ENCODE measurements at places on chromosomes 5 and 9.

DNA sequence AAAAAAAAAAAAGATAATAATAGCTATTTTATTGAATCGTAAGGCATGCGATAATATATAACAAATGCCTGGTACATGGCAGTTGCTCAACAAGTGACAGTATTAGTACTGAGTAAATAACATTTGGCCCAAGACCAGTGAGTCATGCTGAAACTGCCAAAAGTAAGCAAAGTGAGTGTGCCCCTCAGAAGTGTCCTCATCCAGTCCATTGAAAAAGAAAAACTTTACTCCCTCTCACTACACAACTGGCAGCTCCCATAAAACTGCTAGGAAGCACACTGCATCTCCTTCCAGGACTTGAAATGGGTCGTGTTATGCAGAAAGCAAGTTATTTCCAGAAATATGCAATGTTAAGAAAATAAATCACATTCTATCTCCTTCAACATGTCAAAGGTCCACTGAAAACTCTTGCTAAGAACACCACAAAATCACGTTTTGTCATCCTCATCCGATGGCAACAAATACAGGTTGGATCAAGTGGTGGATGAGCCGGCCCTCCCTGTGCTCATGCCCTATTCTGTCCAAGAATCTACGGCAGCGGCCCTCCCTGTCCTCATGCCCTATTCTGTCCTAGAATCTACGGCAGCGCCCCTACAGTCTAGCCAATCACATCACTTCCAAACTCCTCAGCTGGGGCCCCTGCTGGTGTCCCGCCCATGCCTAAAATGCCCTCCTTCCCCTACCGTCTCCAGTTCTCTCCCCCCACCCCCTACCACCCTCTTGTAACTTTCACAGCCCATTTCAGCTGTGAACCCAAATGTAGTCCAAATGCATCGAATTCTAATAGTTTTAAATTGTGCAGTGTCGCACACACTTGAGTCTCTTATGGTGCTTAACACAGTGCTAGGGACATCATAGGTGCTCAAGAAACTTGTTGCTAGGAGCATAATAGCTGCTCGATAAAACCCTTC is 12.5 kb downstream of the PTCH1 start:
- DNase-seq, result no peak

DNA sequence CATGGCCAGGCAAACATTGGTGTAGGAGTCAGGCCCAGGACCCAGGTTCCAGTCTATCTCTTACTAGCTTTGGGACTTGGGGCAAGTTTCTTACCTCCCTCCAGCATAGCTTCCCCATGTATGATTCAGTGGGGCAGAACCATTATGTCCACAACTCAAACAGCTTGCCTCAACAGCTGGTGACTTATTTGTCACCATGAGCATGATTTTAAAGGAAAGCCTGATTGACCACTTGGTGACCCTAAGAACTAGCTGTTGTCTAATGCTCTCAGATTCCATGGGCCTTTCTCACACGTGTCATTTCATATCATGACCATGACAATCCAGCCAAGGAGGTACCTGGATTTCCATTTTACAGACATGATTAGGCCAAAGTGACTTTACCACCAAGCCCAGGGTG is 126.4 kb downstream of the TTLL11 start:
- DNase-seq, result no peak

DNA sequence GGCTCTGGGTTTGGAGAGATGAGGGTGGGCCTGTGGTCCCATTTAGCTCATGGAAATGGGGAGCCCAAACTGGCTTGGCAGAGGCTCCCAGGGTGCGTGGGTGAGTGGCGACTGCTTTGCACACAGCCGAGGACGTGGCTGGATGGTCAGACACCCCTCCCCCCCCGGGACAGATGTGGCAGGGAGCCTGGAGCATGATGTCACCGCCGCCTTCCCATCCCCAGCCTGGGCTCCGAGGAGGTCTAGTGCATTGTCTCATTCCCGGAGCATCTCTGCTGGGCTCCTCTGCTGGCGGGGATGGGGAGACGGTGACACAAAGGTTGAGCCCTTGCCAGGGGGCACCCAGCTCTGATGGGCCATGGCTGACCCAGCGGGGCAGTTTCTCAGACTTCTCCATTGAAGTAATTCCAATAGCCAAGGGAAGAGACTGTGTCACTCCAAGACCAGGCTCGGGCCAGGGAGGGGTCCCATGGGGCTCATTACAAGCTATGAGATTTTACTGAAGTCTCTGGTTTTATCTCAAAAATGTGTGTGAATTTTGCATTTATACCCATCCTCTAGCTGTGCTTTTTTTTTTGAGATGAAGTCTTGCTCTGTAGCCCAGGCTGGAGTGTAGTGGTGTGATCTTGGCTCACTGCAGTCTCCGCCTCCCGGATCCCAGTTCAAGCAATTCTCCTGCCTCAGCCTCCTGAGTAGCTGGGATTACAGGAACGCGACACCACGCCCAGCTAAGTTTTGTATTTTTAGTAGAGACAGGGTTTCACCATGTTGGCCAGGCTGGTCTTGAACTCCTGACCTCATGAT is 36.1 kb downstream of the HMCN2 start:
- DNase-seq, result no peak

- DNase-seq, result no peak
These were observed 202.1 kb downstream of the EBF1 start for GRCh38 chr5:158897444-158898160.

DNA sequence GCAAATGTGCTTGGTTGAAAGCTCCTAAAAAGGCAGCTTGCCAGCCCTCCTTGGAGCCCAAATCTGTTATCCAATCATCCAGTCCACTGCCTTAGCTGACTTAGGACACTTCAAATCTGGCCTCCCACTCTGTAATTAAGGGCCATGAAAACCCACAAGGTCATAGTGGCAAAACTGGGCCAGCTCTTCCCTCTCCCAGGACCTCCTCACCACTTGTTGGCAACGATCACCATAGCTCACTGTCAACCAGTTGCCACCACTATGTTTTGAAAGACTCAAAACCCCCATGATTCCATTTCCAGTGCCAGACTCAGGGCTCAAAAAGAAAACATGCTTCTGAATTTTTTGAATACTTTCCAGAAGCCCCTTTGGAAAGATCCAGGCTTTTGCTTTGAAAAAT is 107.5 kb downstream of the NREP start:
- no peak for DNase-seq

DNA sequence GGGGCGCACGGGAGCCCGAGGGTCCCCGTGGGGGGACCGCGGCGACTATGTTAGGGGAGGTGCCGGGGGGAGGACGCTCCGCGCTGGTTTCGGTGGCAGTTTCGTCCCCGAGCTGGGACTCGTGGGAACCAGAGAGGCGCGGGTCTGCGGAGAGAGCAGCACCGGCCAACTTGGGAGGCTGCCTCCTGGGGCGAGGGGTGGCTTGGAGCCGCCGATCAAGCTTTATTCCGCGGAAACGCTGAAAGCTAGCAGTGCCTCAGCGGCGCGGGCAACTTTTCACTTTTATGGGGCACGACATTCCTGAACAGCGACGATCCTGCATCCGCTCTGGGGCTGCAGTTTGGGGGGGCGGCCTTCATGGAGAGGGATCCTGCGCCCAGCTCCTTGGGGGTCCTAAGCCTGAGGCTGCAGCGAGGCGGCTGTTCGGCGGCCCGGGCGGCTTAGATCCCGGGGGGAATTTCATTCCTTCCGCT is 369 bp downstream of the OCLN start:
- DNase-seq, result peak; percentile 41
